ENCODE measurements at places on chromosomes 2 and 18. TPM values are rescaled to one million over a fixed set of nuclear protein-coding genes. Genes with fewer than 3 reads are reported as not detected.

DNA sequence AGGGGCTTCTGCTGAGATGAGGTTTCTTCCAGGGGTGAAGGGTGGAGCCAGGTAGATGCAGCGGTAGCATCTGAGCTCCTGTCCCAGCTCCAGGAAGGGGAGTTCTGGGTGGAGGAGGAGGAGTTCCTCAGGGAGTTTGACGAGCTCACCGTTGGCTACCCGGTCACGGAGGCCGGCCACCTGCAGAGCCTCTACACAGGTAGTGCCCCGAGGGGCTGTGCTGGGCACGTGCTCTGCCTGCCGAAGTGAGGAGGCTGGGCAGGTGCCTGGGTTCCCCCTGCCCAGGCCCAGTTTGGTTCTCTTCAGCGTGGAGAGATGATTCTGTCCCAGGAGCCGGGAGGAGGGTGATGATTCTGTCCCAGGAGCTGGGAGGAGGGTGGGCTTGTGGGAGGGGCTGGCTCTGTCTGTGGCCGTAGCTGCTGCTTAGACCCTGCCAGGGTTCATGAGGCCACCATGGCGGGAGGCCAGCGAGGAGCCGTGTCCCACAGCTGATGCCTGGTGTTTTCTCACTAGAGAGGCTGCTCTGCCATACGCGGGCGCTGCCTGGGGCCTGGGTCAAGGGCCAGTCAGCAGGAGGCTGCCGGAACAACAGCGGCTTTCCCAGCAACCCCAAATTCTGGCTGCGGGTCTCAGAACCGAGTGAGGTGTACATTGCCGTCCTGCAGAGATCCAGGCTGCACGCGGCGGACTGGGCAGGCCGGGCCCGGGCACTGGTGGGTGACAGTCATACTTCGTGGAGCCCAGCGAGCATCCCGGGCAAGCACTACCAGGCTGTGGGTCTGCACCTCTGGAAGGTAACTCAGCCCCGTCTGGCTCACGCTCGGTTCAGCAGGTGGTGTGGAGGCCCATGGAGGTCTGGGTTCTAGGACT lies 8.2 kb downstream of the CAPN10 start:
- H3K4me3 ChIP-seq: no peak overlapping the region
- H3K27ac ChIP-seq: no peak overlapping the region
- H3K4me1 ChIP-seq: no peaks in the 10 kb centered on the region

DNA sequence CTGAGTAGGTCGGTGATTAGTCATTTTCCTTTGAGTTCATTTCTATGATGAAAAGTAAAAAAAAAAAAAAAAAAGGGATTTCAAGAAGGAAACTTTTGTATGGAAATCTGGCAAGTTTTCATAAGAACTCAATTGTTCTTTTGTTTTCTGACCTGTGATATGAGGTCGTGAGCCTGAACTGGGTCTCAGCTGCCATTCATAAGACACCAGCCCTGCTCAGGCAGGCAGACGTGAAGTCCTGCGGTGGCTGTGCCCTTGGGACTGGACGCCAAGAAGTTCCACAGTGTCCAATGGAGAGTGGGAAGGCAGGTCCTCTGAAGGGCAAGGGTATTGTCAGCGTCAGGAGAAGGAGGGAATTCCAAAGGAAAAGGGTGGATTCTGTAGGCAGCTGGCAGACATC lies 183.9 kb downstream of the NCK2 start:
- H3K4me3 ChIP-seq: no peak overlapping the region
- H3K27ac ChIP-seq: no peak overlapping the region
- no peaks in the 10 kb centered on the region for H3K36me3 ChIP-seq
- no peaks in the 10 kb centered on the region for H3K27me3 ChIP-seq
- no peak for DNase-seq
- H3K4me1 ChIP-seq: no peaks in the 10 kb centered on the region

Gene MDH1
- total RNA-seq: 326 TPM

Gene COLEC11
- total RNA-seq: not detected

GRCh38 chr18:4035521-4035920 lies 419.6 kb downstream of the DLGAP1 start:
- no peaks in the 10 kb centered on the region for H3K36me3 ChIP-seq
- no peak overlapping the region for H3K4me3 ChIP-seq
- no peak for DNase-seq

Gene ERBB4
- not detected for total RNA-seq

Gene SLC19A3
- not detected for total RNA-seq

- peaks cover 15% of the 10 kb centered on the region for H3K27me3 ChIP-seq
- H3K4me3 ChIP-seq: no peak overlapping the region
- H3K4me1 ChIP-seq: peaks cover 21% of the 10 kb centered on the region
- H3K36me3 ChIP-seq: no peaks in the 10 kb centered on the region
- no peak for DNase-seq
- H3K27ac ChIP-seq: no peak overlapping the region
Measured at GRCh38 chr2:45171136-45171501, 161.9 kb upstream of the SIX2 start.

DNA sequence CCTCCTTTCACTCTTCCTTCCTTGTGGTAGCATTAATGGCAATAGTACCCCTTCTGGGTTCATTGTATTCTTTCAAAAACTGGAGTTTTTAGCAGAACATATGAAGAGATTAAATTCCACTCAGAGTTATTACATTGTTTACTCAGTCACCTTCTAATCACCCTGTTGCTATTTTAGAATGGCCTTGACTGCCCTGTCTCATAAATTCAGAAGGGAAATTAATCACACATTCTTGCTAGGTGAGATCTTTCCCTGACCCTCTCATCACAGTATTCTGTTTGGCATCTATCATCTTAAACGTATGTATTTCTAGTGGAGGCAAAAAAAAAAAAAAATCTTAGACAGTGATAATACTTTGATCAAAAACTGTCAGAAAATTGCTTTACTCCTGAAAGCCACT lies 760.4 kb downstream of the ADCYAP1 start:
- no peak for DNase-seq
- no peaks in the 10 kb centered on the region for H3K27me3 ChIP-seq
- no peak overlapping the region for H3K4me3 ChIP-seq
- no peaks in the 10 kb centered on the region for H3K36me3 ChIP-seq
- no peak overlapping the region for H3K27ac ChIP-seq

Gene TMEM17
- total RNA-seq: 4.7 TPM

Measured in SJSA1 (cell line).